NCI-H2171 treated with DMSO at 0.1 percent for 48 hours (cell line): ENCODE measurements at places on chromosomes 2 and 18.

DNA sequence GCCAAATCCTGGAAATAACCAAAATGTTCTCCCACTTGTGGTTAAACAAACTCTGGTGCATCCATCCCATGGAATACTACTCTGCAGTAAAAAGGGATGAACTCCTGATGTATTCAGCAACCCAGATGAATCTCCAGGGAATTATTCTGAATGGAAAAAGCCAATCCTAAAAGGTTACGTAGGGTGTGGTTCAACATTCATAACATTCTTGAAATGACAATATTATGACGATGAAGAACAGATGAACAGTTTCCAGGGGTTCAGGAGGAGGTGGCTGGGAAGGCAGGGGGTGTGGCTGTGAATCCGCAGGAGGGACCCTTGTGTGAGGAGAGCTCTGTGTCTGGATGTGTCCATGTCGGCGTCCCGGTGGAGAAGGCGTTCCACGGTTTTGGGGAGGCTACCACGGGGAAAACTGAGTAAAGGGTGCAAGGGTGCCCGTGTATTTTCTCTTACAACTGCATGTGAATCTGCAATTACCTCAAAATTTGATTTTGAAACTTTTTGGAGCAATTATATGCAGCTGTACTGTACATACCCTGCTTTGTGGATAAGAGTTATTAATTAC, 47.3 kb downstream of the KCNG2 start:
- no peak for DNase-seq

GRCh38 chr18:9032519-9032918, 70.0 kb upstream of the NDUFV2 start:
- DNase-seq: no peak

DNA sequence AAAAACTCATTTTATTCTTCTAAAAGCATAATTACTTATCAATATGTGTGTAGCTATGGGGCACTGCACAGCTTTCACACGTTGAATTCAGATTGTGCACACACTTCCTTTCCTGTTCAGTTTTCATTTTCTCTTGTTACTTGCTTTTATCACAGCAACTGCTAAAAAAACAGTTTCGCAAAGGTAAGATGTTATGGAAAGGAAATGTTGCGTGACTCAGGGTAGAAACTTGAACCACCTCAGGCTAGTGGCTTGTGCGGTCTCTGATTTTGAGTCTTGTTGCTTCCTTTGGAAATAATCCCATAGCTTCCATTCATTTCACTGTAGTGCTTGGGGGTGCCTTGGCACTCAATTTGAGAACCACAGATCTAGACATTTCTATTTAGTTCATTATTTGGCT, 171.9 kb downstream of the FMNL2 start:
- no peak for DNase-seq

- DNase-seq: no peak
Measured at GRCh38 chr2:173656086-173656485, 301.4 kb downstream of the CDCA7 start.

DNA sequence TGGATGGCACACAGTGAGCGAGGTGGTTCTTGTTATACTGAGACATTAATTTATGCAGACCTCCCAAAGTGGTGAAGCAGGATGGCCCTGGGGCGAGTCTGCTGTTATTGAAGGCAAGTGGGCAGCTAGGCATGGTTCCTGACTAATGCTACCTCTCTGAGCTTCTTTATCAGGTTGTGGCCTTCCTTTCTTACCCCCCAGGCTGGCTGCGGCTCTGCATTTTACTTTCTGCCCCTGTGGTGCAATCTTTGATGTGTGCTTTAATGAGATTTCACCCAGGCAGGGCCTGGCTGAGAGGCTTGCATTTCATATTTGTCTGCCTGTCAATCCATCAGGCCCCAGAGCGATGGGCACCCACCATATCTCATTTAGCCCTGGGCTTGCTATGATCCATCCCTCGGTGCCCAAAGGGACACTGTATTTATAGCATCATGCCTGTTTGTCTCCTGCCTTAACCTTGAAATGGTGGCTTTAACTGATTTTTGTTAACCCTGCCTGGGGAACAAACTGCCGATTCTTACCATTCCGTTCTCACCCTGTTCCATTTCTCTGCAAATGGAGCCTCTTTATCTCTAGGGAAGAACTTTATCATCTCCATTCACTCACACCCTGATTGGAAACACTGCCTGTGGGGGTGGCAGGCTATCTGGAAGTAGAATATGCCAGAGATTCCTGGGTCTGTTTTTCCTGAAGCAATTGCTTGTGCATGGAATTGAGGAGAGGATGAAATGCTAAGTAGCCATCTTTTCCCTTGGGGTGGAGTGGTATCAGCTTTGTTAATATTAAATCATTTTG, 316.2 kb upstream of the THSD7B start:
- DNase-seq: no peak

DNA sequence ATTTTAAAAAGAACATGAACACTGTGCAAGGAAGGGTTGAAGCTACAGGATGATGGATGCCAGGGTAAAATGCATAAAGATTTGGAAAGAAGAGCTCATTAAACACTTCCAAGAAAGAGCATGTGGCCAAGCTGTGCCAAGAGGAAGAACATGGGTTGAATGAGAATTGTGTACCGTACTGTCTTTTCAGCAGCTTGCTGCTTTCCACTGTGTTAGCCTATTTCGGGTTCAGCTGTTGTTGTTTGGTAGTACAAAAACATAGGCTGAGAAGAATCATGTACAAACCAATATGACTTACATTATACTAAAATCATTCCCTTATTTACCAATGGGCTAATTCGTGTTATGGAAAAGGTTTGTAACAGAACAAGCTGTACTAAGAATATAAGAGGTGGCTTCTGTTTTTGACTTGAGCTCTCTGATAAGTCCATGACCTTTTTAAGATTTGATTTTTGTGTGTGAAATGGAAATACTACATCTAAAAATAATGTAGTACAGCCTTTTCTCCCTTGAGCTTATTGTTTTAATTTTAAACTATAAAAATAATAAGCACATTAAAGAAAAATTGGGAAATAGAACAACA, 188.3 kb upstream of the STON1 start:
- DNase-seq: no peak

DNA sequence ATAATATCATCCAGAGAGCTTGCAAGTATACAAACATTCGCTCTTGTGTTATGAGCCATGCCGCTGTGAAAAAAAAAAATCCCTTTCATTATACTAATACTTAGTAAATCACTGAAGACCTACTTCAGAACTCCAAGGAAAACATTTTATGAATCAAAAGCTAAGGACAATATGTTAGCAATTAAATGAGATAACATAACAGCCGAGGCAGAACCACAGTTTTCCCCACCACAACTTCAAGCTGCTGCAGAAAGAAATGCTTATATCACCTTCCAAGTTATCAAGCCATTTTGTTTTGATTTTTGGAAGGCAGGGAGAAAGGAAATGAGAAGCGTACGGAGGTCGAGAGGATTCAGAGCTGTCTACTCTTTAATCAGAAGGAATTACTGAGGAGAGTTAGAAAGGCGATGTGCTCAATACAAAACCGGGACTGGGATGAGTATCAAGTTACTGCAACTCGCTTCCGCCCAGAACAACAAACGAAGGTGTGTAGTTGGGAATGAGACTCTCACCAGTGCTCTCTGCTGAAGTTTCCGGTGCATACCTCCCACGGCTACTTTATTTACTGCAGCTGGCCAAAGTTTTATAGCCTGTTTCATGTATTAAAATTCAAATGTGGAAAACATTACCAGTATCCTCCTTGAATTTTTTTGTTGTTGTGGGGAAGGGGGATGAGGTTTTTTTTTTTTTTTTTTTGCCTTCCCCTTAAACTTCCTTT, 292.2 kb upstream of the CCDC68 start:
- no peak for DNase-seq

DNA sequence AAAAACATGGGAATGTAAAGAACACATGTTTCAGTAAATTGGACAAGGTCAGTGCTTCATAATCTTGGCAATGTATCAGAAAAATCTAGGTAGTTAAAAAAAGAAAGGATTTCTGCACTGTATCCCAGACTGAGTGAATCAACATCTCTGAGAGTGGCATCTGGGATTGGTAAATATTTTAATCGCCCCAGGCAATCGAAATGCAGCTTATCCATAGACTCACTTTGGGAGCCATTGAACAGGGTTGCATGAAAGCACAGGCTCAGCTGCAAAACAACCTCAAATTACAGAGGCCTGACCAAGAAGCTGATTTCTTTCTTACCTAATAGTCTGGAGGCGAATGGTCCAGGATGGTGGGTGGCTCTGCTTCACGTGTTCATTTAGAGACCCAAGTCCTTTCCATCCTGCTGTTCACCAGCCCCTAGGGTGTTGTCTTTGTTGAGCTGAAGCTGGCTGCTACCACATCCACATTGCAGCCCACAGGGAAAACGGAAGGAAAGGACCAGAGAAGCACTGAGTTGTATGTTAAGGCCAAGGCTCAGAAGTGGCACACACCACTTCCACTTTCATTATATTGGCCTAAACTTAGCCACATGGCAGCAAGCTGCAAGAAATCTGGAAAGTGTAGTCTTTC, 59.0 kb downstream of the MOGAT1 start:
- no peak for DNase-seq

GRCh38 chr18:80033181-80034067, 810 bp upstream of the RBFA start:
- no peak for DNase-seq
